Metanephros (tissue), 2 donors: ENCODE measurements at places on chromosomes 16 and 17. TPM values are rescaled to one million over a fixed set of nuclear protein-coding genes. Genes with fewer than 3 reads are reported as not detected.

The GRAP gene
- total RNA-seq, result 12.4 TPM

The OR1F1 gene
- not detected for total RNA-seq

The TBC1D3E gene
- not detected for total RNA-seq

The LRRC36 gene
- total RNA-seq, result 4.9 TPM

The MMP25 gene
- total RNA-seq, result 4.4 TPM

The RGS11 gene
- total RNA-seq, result 4.9 TPM

The LGALS9C gene
- total RNA-seq, result not detected

The PITPNM3 gene
- 11.7 TPM for total RNA-seq

The KRTAP2-2 gene
- total RNA-seq, result not detected

The CDH11 gene
- total RNA-seq, result 230 TPM

The NPIPA8 gene
- total RNA-seq, result 3.1 TPM

The HAS3 gene
- total RNA-seq, result 4.3 TPM

The CYB5D1 gene
- total RNA-seq, result 17.4 TPM

The PCGF2 gene
- total RNA-seq, result 19.3 TPM

The GDPD3 gene
- 4.7 TPM for total RNA-seq

The C16orf92 gene
- total RNA-seq, result not detected

The SLC35G6 gene
- total RNA-seq, result not detected

The SLC6A2 gene
- total RNA-seq, result 1.6 TPM

The MFAP4 gene
- total RNA-seq, result 80.3 TPM

The TNFSF13 gene
- total RNA-seq, result 10.2 TPM

The MYL11 gene
- total RNA-seq, result 1,522 TPM

The G6PC1 gene
- 6.0 TPM for total RNA-seq

The SLC47A1 gene
- total RNA-seq, result 20.4 TPM

The HEATR9 gene
- total RNA-seq, result not detected

The KRTAP4-12 gene
- total RNA-seq, result not detected

The GPR142 gene
- 0.29 TPM for total RNA-seq

The TLCD1 gene
- total RNA-seq, result 6.1 TPM

The ACE gene
- 21.4 TPM for total RNA-seq

The TEKT5 gene
- 0.64 TPM for total RNA-seq

The RAC3 gene
- 11.0 TPM for total RNA-seq

The YPEL3 gene
- total RNA-seq, result 56.3 TPM

The MPV17L gene
- 8.2 TPM for total RNA-seq

The MT1F gene
- total RNA-seq, result 15.8 TPM

The OR1G1 gene
- total RNA-seq, result not detected

The DOC2B gene
- total RNA-seq, result 63.1 TPM

The CCDC154 gene
- total RNA-seq, result 2.2 TPM

The NXN gene
- total RNA-seq, result 50.2 TPM

The SYT17 gene
- 7.3 TPM for total RNA-seq

The RNF227 gene
- total RNA-seq, result 7.0 TPM
